Hematopoietic multipotent progenitor cell (in vitro differentiated cells): ENCODE measurements at places on chromosomes 1 and 21.

DNA sequence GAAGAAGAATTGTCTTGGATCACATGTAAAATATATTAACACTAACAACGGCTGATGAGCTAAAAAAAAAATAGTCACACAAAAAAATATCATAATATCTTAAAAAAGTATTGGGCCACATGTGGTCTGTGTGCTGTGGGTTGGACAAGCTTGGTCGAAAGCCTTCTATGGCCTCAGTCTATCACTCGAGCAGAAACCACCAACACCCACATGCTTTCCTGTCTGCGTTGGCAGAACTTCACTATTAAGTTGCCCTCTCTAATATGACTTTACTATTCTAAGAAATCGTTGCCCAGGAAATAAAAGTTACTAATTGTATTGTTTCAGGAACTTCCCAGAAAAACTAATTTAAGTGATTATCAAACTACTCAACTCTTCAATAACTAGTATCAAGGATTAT, 28.2 kb upstream of the ETS2 start:
- DNase-seq, result no peak

DNA sequence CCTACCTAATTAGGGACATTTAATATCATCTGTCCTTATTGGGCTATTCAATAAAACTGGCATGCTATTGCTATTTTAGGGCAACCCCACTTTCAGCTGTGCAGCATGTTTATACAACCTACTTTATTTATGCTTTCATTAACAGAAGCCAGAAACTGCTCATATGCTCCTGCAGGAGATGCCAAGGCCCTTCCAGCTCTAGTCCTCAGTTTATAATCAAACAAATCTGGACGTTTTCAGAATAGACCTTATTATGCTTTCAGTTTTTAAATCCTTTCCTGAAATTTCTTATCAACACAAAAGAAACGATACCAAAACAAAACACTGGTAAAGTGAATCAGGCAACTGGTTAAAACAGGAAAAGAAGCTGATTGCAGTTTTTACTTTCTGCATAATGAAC, 53.2 kb downstream of the PTGS2 start:
- no peak for DNase-seq

- DNase-seq, result no peak
Measured at GRCh38 chr1:61606448-61607312, 118.3 kb downstream of the TM2D1 start.

GRCh38 chr1:25550155-25550506, 6.7 kb downstream of the LDLRAP1 start:
- DNase-seq, result no peak

- DNase-seq, result no peak
Measured at GRCh38 chr1:190474010-190474409, 3.7 kb downstream of the BRINP3 start.
